ENCODE measurements at places on chromosomes 1 and 21.

GRCh38 chr1:202235856-202236837 is 42.5 kb downstream of the LGR6 start:
- DNase-seq = peak; percentile 56

GRCh38 chr21:36541721-36542139 is 61.8 kb upstream of the CLDN14 start:
- no peak for DNase-seq

DNA sequence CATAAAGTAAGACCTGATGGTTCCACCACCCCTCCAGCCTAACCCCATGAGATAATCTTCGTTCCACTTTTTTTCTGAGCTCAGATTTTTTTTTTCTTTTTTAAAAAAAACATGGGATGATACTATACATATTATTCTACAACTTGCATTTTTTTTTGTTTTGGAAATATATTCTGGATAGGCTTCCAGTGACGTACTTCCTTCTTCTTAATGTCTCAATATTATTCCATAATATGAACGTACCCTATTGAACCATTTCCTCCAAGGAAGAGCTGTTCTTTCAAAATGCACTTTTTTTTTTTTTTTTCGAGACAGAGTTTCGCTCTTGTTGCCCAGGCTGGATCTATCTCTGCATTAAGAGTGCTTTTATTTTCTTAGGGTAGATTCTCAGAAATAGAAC is 1.5 kb downstream of the EDEM3 start:
- DNase-seq = no peak

GRCh38 chr1:19639999-19640362 is 4.1 kb upstream of the NBL1 start:
- no peak for DNase-seq

- DNase-seq = peak; percentile 61
Measured at GRCh38 chr1:215526147-215526845, 40.8 kb upstream of the KCTD3 start.

DNA sequence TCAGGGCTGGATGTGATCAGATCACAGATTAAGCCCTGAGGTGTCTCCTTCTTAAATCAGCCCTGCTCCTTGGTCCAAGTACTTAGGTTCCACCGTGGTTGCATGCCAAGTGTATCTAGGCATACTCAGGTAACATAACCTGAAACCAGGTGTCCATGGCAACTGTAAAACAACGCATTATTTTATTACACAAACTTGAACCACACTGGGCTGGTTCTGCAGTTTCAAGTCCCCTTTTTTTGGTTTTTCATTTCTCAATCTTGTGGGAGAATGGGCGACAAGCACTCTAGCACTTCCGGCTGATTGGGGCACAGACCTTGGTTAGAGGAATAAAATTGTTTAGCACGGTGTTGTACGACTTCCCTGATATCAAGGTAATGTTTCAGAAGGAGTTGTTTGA is 65.2 kb downstream of the GBP6 start:
- DNase-seq = no peak

GRCh38 chr1:159113596-159114433 is 37.2 kb upstream of the AIM2 start:
- no peak for DNase-seq

DNA sequence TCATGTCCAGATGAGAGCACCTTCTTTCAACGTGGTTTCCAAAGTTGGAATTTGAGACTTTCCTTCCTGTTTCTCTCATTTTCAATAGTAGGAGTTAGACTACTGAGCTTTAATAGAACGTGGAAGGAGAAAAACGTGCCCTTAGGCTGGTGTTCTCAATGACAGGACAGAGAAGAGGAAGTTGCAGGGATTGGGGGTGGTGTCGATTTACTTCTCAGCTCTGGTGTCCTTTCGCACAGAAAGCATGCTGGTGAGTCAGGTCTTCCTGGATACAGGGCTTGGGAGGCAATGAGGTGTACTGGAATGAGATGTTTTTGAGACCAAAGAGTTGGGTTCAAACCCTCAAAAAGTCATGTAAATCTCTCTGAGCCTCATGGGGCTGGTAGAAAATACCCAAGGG is 67.1 kb downstream of the HIVEP3 start:
- DNase-seq = peak; percentile 67

DNA sequence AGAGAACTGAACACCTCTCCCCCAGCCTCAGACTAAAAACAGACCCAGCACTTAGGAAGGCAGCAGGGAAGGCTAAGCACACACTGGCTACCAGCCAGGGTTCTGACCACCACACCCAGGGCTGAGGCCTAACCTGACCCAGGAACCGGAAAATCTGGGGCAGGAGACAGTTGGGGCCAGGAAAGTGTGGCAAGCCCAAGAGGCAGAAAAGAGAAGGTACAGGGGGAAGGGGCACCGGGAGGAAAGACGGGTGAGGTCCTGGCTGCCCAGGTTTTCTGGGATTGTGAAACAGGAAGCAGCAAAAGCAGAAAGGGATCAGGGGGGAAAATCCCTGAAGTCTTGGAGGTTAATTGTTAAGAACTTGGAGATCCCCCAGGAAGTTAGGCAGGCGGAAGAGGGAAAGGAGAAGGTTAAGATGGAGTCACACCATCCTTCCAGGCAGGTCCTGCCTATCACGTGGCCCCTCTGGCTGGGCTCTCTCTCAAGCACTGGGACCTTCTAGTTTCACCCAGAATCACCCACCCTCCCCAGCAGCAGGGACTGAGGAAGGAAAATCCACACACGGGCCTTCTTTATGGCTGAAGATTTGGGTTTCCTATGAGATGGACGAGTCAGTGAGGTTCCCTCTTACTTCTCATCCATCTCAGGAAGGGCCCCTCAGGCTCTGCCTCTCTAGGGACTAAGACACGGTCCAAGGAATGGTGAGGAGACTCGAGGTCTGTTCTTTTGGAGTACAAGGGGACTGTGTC is 2.6 kb downstream of the HDGF start:
- DNase-seq = peak; percentile 58

DNA sequence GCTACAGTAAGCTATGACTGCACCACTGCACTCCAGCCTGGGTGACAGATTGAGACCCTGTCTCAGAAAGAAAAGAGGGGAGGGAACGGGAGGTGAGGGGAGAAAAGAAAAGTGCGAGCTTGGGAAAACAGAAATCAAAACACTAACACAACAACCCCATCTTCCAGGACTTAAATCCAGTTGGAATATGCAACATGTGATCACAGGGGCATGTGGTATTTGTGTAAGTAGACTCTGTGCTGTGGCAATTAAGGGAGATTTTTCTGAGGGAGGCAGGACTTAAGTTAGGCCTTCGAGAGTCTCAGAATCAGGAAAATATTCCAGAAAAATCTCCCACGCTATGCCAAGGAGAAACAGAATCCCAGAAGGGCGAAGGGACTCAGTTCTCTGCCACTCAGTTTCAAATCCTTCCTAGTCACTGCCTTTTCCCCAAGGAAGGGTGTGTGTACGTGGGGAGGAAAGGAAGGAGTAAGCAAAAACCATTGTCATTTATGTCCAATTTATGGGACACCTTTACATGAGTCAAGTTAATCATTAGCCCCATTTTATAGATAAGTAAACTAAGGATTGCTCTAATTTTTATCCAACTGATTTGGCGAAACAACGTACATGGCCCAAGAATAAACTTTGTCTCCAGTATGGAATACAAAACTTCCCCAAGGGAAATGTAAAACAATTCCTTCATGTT is 12.3 kb downstream of the ID3 start:
- no peak for DNase-seq

GRCh38 chr1:213466541-213466940 is 415.5 kb downstream of the RPS6KC1 start:
- no peak for DNase-seq

GRCh38 chr1:63866084-63866483 is 92.3 kb downstream of the ROR1 start:
- no peak for DNase-seq

DNA sequence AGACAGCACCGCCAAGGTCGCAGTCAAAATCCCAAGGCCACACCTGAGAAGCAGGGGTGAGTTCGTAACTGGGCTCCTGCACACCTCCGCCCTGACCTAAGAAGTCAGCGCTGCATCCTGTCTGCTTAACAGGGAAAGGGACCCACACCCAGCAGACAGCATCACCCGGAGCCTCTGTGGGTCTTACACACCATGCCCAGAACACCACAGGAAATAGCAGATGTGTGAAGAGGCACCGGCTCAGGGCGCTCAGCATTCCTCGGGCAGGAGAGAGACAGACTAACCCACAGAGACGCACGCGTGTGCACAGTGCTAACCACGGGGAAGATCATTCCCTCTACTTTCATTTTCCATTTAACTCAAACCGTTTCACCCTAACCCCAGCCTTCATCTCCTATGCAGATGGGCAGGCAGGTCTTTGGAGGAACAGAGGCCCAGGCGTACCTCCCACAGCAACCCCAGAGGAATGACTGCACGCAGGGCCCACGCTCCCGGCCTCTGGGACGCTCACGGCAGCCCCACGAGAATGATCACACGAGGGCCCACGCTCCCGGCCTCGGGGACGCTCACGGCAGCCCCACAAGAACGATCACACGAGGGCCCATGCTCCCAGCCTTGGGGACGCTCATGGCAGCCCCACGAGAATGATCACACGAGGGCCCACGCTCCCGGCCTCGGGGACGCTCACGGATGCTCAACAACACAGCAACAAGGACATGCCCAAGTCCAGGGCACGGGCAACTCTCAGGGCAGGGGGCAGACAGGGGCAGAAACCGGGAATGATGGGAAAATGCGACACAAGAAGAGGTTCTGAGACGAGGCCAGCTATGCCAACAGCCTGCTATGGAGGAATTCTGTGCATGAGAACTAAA is 20.9 kb downstream of the POFUT2 start:
- DNase-seq = no peak

DNA sequence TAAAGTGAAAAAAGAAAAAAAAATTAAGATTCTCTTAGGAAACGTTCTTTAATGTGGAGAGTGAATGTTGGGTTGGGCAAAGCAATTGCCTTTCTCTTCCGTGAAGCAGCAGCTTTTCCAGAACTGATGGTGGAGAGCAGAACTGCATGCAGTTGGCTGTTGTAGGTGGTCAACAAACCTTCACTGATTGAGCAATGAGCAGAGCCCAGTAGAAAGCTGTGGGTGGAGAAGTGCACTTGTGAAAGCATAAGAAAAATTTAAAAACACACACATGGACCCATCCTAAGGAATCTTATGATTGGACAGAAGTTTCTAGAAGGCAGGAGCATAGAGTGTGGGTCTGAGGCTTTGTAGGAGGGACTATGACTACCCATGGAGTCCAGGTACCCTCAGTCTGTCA is 4.5 kb downstream of the PRELP start:
- DNase-seq = no peak

GRCh38 chr1:60044881-60045280 is 28.7 kb downstream of the C1orf87 start:
- no peak for DNase-seq

- DNase-seq = no peak
Measured at GRCh38 chr1:42932442-42932941, 26.2 kb downstream of the SLC2A1 start.

- DNase-seq = no peak
Measured at GRCh38 chr21:27321791-27322190, 354.9 kb upstream of the ADAMTS5 start.

DNA sequence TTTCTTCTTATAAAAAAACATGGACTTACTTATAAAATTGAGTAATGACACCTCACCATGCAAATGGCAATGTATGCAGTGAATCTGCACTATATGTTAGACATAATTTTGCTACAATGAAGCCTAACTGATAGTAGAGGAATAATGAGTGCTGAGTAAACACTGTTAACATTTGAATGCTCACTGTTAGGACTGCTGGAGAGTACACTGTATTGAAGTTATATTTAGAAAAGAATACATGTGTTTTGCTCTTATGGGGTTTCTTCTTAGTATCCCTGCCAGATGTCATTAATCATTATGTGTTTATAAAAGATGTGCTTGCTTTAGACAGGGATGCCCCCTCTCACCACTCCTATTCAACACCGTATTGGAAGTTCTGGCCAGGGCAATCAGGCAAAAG is 111.1 kb upstream of the ZP4 start:
- DNase-seq = no peak

GRCh38 chr1:243495442-243496186 is 239.8 kb downstream of the SDCCAG8 start:
- no peak for DNase-seq

- no peak for DNase-seq
Measured at GRCh38 chr1:174274452-174274851, 115.1 kb downstream of the RABGAP1L start.

DNA sequence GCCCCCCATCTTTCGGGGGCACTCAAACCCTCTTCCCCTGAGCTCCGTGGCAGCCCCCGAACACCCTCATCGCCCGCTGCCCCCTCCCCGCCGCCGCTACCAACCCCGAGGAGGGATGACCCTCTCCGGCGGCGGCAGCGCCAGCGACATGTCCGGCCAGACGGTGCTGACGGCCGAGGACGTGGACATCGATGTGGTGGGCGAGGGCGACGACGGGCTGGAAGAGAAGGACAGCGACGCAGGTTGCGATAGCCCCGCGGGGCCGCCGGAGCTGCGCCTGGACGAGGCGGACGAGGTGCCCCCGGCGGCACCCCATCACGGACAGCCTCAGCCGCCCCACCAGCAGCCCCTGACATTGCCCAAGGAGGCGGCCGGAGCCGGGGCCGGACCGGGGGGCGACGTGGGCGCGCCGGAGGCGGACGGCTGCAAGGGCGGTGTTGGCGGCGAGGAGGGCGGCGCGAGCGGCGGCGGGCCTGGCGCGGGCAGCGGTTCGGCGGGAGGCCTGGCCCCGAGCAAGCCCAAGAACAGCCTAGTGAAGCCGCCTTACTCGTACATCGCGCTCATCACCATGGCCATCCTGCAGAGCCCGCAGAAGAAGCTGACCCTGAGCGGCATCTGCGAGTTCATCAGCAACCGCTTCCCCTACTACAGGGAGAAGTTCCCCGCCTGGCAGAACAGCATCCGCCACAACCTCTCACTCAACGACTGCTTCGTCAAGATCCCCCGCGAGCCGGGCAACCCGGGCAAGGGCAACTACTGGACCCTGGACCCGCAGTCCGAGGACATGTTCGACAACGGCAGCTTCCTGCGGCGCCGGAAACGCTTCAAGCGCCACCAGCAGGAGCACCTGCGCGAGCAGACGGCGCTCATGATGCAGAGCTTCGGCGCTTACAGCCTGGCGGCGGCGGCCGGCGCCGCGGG is 837 bp downstream of the FOXD3 start:
- no peak for DNase-seq

- peak; percentile 27 for DNase-seq
Measured at GRCh38 chr1:27785781-27786455, 12.9 kb downstream of the STX12 start.

All from endothelial cell of umbilical vein (primary cell).